ENCODE measurements at places on chromosomes 1 and 21.

DNA sequence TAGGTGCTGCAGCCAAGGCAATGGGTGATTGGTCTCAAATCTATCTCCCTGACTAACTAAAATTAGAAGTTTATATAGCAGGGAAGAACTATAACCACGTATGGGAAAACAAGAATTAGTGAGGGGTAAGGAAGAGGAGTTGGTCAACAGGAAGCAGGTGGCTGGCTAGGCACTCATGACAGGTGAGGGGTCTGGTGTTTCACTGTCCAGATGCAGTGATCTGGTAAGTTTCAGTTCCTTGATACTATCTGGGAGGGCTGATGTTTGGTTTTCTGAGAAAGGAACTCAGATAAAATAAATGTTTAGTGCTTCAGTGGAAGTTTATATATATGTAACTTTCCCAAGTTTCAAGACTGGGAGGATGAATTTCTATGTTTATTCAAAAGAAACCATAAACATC lies 11.6 kb upstream of the POU2F1 start:
- no peak for DNase-seq

- no peak for DNase-seq
Observed at GRCh38 chr1:88463401-88463985, 220.6 kb upstream of the PKN2 start.

- DNase-seq, result no peak
Observed at GRCh38 chr1:53799141-53799540, 39.0 kb downstream of the NDC1 start.

- DNase-seq, result no peak
Observed at GRCh38 chr1:118143121-118143520, 41.9 kb downstream of the SPAG17 start.

GRCh38 chr21:41845310-41846032 lies 33.7 kb downstream of the PRDM15 start:
- DNase-seq, result no peak

DNA sequence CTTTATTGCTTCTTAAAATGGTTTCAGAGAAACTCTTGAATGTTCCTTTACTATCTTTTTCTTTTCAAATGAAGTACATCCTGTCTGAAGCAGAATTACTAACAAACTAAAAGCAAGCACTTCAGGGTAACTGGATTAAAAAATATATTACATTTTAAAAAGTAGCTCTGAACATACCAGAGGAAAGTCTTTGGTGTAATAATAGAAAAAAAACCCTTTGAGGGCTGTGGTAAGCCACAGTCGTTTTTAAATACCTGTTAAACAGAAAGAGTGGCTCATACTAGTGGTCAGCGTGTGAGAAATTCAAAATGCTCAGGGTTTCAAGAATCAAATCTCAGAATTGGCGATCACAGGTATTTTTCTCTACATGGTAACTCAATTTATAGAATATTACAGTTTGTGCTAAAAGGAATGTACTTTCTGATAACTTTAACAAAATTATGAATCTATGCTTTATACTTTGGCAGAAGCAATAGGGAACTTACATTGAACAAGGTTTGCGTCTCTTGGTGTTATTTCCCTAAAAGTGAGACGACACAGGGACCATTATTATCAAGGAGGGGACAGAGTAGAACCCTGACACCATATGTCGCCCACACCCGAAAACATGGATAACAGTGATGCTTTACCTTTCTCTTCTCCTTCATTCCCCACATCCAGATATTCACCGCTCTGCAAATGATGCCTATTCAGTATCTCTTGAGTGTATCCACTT lies 97.0 kb upstream of the DPH5 start:
- DNase-seq, result no peak

DNA sequence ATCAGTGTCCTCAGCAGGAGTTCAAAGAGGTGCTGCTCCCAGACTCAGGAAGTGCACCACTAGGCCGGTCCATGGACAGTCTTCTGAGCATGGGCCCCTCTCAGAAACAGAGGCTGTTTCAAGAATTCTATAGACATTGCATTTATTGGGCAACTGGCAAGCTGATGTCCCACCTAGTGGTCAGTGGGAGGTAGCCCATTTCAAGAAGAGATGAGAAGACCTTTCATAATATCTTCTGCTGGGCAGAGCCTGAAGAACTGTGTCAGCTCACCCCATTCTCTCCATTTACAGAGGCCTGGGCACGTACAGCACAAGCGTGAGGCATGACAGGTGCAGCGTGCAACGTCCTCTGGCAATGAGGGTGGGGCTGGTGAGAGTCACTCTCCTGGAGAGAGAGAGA lies 216.0 kb downstream of the DYRK1A start:
- peak; percentile 48 for DNase-seq

- no peak for DNase-seq
Observed at GRCh38 chr1:84010136-84010535, 11.2 kb upstream of the TTLL7 start.

GRCh38 chr1:109258481-109259466 lies 9.4 kb downstream of the CELSR2 start:
- DNase-seq, result no peak

- DNase-seq, result no peak
Observed at GRCh38 chr1:177585302-177586220, 384.3 kb downstream of the SEC16B start.

DNA sequence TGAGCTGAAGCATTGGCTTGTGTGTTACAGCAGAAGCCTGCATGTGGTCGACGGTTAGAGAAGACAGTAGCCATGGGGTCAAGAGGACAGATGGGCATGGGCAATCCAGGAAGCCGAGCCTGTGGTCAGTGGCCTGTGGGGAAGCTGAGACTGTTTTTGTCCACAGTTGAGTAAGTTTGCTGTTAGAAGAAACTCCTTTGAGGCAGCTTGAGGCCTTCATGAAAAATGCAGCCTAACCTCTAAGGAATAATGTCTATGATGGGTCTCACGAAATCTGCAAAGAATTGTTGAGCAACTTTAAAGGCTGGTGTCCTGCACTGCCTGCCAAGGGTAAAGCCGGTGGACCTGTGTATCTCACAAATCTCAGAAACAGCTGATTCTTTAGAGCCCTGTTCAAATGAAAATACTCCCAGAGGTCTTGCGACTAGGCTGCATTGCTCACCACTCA lies 322.4 kb downstream of the SETD4 start:
- no peak for DNase-seq

GRCh38 chr1:234980645-234981396 lies 147.8 kb downstream of the TOMM20 start:
- DNase-seq, result no peak

GRCh38 chr1:3442331-3442730 lies 12.1 kb upstream of the ARHGEF16 start:
- DNase-seq, result no peak

GRCh38 chr1:66282343-66282852 lies 251.6 kb upstream of the SGIP1 start:
- no peak for DNase-seq

DNA sequence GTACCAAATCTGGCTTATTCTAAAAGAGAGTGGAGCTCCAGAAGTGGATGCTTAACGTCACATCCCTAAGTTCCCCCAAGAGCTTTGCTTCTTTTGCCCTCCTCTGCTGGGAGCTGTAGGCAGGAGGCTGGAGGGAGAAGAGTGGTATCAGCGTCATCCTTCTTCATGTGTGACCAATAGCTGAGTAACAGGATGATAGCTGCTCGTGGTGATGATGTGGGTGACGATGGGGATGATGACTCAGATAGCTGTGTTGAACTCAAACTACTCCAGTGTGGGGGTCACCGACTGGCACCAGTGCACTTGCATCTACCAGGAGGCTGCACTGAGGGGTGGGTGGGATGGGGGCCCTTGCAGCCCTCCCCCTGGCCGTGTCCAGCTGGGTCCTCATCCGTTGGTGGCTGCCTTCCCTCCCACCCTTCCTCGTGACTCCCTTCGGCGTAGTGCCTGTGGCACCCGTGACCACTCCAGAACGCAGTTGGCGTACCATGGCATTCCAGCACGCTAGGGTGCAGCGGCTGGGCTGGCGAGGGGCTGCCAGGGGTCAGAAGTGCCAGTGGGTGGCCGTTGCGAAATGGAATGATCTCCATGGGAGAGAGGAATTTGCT lies 1.1 kb downstream of the IGFN1 start:
- DNase-seq, result no peak

- no peak for DNase-seq
Observed at GRCh38 chr1:31772669-31773248, 8.6 kb upstream of the ADGRB2 start.

GRCh38 chr1:30462166-30462565 lies 261.2 kb downstream of the MATN1 start:
- DNase-seq, result no peak

DNA sequence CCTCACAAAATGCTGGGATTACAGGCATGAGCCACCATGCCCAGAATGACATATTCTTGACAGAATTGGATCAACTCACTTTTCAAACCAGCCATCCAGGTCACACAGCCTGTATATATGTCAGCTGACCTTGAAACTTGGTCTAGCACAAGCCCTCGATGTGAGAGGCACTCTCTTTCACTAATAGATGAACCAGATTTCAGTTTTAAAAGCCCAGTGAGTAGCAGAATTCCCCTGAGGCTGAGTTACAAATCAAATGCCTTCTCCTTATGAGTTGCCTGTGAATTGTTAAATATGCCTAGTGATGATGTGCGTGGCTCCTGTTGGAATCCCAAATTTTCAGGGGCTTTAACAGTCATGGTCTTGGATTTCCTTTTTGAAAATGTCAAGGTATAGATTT lies 88.7 kb downstream of the CD247 start:
- no peak for DNase-seq

- DNase-seq, result no peak
Observed at GRCh38 chr1:56933161-56933560, 32.7 kb downstream of the C8B start.

GRCh38 chr1:63987014-63987627 lies 213.3 kb downstream of the ROR1 start:
- no peak for DNase-seq

DNA sequence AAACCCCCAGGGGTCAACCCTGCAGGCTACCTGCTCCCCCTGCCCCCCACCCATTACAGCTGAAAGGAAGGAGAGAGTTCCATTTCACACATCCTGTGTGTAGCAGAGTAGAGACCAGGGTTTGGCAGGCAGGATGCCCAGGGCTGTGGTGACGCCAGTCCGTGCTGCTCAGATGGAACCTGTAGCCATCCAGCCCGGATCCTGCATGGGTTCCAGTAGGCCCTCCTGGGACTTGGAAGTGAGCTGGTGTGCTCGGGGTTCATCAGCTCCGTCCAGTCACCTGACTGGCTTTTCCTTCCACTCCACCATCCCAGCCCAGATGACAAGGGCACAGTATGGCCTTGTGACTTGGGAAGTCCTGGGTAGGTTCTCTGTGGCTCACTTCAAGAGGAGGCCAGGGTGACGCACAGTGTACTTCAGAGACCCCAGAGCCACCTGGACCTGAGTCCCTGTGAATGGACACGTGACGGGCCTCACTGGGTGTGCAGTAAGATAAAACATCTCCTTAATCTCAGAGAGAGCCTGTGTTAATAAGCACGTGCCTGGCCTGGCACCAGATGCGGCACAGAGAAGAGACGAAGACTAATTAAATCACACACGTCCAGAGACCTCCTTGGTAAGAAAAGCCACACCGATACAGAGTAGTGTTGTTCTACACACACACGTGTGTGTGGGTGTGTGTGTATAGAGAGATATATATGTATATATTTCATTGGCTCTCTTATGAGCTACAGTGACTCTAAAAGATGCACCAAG lies 16.0 kb downstream of the ITPKB start:
- DNase-seq, result no peak

DNA sequence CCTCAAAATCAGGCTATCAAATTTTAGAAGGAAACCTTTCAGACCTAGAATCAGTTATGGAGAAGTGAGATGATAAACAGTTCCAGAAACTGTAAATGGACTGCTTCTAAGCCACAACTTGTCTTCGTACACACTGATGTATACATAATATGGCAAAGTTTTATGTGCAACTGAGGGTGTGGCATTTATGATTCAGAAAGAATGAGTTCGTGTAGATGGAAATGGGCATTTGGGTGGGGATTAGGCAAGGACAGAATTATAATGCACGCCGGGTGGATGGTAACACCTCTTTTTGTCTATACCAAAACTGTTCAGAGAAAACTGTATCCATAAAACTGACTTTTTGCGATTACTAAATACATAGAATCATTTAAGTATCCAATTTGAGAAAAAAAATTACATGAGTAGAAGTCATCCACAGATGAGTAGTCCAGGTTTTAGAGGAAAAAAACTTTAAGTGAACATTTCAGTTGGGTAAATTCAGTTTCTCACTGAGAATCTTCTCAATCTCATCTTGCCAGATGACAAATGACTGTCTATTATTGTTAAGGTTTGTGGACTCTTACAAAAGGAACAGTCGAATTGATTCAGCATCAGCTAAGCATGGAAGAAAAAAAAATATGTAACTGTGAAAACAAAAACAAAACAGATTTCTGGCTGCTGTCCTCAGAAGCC lies 22.5 kb downstream of the ERRFI1 start:
- no peak for DNase-seq

GRCh38 chr1:1540090-1540817 lies at the start of gene TMEM240:
Gene TMEM240 (minus strand): TSS chr1:1540624. CDS start chr1:1540346, 278 bp downstream.
- DNase-seq, result no peak

DNA sequence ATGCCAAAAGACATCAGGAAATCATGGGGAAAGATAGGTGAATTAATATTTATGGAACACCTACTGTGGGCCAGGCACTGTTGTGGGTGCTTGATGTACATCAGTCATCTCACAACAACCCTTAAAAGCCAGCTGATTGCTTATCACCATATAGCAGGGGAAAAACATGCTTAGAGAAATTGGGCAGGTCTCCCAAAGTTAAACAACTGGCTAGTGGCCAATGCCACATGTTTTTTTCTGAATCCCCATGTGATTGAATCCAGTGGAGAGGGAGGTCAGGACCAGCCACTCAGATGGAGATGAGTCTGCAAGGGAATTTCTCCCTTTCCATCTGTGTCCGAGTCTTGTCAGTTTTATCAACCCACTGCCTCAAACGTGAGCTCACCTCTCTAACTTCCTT lies 33.5 kb downstream of the UTP25 start:
- DNase-seq, result no peak

DNA sequence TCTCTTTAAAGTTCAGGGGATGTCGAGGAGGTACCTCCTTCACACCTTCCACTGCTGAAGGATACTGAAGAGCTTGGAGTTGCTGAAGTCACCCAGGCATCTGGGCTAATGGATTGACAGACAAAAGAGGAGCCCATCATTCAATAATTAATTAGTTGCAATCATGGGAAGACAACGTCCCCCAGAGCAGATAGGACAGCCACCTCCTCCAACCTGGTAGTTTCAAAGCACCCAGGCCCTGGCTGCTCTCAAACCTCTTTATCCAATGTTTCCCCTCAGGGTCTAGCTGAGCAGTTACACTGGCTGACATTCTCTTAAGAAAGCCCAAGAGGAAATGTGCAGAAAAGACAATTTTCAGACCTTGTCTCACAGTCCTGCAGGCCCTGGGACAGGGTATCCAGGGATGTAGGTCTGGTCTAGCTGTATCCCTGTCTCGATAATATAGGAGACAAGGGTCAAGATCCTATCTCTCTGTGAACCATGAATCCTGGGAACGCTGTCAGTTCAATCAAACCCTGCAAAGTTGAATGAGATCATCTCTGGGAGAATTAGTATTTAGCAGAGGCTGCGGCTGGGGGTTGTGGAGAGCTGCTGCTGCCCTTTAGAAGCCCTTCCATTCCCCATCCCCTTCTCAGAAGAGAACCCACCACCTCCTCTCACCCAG lies 1.1 kb downstream of the TSPAN2 start:
- DNase-seq, result no peak

GRCh38 chr1:2986549-2987305 lies 34.5 kb upstream of the ACTRT2 start:
- no peak for DNase-seq

GRCh38 chr21:26227130-26227529 lies 56.6 kb upstream of the APP start:
- no peak for DNase-seq

GRCh38 chr1:216356945-216357344 lies 66.3 kb downstream of the USH2A start:
- no peak for DNase-seq

Measured in HEK293T (cell line).